CD4-positive, alpha-beta T cell treated with Interleukin-6 for 4 hours (primary cell): ENCODE measurements at places on chromosomes 4 and X.

DNA sequence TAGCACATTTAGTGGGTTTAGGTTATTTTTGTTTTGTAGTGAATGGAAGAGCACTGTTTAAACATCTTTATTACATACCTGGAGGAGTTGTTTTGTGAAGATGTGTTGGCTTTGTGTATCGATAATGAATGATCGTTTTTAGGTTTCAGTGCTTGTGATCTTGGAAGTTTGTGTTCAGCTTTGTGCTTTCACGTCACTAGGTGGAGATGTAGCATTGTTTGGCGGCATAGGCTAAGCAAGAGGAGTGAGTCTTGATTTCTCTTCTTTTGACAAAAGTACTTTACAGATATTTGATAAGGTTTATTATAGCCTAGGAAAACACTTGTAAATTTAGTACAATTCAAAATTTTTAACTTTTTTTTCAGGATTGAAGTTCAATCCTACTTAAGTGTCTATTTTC, 50.4 kb downstream of the PDK3 start:
- DNase-seq, result no peak

DNA sequence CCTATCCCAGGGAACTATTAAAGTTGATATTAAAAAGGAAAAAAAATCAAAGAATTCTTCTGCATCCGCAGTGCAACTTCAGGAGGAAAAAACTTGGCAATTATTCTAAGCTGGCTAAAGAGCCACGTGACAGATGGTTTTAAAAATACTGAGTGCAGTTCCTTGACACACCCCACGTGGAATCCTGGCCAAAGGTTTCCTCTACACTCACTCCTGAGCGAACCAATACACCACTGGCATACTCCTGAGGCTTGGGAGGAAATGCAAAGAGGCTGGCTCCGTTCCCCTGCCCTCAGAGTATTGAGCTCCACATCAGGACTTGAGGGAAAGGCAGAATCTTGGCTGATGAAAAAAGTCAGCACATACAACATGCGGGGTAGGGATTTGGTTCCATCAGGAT, 133.8 kb upstream of the ATP6AP2 start:
- DNase-seq, result no peak

DNA sequence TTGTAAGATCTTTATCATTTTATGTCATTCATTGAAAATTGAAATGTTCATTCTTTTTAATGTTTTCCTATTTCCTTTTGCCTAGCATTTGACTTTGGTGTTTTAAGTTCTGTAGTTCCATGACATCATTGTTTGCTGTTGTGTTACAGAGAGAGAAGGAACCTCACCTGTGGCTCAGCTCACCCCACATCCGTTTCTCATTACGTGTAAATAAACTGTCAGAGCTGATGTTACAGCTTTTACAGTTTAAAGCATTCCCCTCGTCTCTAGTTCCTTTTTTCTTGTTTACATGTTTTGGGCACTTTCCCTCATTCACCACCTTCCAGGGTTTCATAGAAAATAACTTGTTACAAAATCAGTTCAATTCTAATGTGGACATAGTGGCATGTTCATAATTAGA, 137.2 kb downstream of the FNIP2 start:
- no peak for DNase-seq

- no peak for DNase-seq
Measured at GRCh38 chrX:10582215-10582733, 38.1 kb downstream of the MID1 start.

GRCh38 chrX:137749246-137749645, 183.3 kb downstream of the ZIC3 start:
- no peak for DNase-seq

DNA sequence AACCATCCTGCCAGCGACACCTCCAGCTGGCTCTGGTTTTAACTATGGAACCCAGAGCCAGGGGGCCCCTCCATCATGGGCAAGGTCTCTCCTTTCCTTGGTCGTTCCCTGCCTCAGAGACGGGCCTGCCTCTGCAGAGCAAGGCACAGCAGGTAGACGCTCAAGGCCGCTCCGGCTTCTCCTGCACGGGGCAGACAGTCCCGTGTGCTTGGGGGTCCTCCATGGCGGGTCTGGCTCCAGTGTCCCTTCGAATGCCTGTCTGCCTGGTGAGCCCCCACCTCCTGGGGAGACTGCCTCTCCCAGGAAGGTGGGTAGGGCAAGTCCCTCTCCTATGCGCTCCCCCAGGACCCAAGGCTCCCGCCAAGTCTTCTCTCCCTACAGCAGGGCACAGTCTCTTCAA, 71.5 kb downstream of the ACOX3 start:
- DNase-seq, result no peak

DNA sequence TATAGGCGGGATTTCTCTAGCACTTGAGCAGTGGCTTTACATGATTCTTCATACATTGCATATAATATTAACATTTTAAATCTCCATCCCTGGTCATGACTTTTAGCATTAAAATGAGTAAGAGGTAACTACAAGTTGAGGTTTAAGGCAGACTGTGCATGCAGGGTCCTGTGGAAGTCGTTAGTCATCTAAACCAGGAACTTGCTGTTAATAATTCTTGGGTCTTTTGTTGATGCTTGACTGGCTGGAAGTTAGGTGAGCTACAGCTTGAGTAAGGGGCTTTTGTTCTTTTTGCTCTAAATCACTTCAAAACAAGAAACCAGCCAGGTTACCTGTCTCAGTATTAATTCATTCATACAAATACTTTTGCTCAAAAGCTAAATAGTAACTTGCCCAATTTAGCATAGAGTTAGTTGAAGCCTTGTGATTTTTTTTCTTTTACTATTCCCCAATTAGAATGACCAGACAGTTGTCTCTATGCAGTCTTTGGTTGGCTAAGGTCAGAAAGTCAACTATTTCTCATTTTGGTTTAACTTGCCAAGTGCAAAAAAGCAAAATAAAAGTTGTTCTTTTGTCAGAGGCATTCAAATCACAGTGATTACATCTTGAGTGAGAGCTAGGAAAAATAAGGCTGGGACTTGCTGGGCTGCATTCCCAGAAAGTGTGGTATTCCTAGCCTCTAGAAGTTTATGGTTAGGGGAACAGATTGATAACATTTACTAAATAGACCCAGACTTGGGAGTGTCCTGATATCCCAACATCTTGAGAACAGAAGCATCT, 516.9 kb downstream of the PDHA2 start:
- DNase-seq, result no peak

GRCh38 chr4:167955006-167955405, 137.3 kb upstream of the ANXA10 start:
- no peak for DNase-seq

DNA sequence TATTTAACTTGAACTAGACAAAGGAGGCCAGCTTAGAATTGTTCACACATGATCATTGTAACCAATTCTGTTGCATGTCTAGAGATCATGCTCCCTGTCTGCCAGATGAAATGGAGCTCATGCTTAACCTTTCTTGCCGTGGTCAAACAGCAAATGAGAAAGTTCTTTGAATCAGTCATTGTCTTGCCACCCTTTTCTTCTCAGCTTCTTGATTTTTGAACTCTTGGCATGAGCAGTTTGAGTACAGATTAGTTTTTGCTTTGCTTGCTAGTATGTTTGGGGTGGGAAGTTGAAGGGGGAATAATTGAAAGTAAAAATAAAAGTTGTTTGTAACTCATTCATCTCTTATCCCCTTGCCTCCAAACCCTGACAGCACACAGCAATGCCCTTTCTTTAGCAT, 4.7 kb downstream of the MTM1 start:
- DNase-seq, result no peak

- no peak for DNase-seq
Measured at GRCh38 chr4:17941731-17942130, 79.8 kb downstream of the LCORL start.

GRCh38 chr4:3291969-3292570, 751 bp upstream of the RGS12 start:
- DNase-seq, result peak; percentile 32

DNA sequence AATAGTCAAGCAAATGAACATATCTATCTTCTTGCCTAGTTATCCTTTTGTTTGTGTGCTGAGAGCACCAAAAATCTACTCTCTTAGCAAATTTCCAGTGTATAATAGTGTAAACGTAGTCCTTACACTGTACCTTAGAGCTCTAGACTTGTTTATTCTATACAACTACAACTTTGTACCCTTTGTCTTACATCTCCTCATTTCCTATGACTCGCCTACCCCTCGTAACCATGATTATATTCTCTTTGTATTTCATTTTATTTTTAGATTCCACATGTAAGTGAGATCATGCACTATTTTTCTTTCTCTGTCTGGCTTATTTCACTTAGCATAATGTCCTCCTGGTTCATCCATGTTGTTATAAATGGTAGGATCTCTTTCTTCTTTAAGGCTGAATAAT, 37.6 kb downstream of the MAGEB5 start:
- DNase-seq, result no peak

DNA sequence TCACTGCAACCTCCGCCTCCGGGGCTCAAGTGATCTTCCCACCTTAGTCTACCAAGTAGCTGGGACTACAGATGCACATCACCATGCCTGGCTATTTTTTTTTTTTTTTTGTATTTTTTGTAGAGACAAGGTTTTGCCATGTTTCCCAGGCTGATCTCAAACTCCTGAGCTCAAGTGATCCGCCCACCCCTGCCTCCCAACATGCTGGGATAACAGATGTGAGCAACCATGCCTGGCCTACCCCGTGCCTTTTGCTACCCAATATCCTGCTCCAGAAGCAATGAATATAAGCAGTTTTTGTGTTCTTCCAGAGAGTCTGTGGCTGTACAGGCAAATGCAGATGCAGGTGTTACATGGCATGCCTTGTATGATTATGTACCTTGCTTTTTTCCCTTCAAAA, 50.5 kb downstream of the TBC1D14 start:
- DNase-seq, result no peak
